Head of caudate nucleus (tissue), 42 donors: ENCODE measurements at places on chromosomes 7 and 10.

DNA sequence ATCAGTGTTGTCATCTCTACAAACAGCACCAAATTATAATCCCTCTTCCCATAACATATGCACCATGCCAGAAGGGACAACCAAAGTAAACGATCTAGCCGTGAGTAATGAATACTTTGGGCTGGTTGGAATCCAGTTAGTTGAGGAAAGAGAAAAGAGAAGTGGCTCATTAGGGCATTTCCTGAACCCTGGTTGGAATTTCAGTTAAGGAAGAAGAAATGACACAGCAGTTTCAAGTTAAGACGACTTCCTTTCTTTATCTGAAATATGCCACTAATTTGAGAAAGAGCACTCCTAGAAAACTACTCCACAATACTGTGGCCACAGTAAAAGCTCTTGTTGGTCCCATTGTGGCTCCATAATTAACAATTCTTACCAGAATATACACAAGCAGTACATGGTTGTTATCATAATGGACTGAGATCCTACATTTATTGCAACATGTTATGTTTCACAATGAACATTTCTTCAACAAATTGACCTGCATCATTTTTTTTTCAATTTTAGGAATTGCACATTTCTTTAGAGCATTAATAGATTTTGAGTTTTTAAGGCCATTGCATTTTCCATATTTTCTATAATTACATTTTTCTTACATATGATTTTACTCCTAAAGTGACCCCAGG is at the start of gene TFEC:
TSS of gene TFEC (minus strand) at position 113 of the 626 bp plus-strand sequence. CDS start 46,322 bp downstream, outside the sequence.
- DNase-seq: no peak

GRCh38 chr10:131177431-131178327 is 133.8 kb downstream of the TCERG1L start:
- peak; percentile 2 for DNase-seq

- no peak for DNase-seq
These were observed 26.0 kb upstream of the PFKFB3 start for GRCh38 chr10:6176691-6177231.

GRCh38 chr7:98329100-98329790 is 47.8 kb downstream of the BRI3 start:
- no peak for DNase-seq

GRCh38 chr7:155907450-155908200 is 95.4 kb upstream of the SHH start:
- DNase-seq: no peak

GRCh38 chr10:24307696-24308485 is 99.0 kb downstream of the KIAA1217 start:
- no peak for DNase-seq

GRCh38 chr10:71218046-71218650 is 5.8 kb downstream of the UNC5B start:
- no peak for DNase-seq

DNA sequence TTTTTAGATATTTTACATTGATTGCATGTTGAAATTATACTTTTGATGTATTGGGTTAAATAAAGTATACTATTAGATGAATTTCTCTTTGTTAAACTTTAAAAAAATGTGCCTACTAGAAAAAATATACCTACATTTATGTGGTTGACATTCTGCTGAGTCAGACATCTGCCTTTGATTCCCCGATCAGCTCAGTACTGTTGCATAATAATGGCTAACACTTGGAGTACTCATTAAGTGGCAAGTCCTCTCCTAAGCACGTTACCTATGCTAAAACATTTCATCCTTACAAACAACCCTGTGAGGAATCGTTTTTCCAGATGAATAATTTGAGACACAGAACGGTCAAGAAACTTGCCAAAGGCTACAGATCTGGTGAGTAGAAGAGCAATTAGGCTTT is 14.0 kb upstream of the SEM1 start:
- no peak for DNase-seq

GRCh38 chr7:79615466-79615865 is 162.0 kb upstream of the MAGI2 start:
- DNase-seq: no peak

DNA sequence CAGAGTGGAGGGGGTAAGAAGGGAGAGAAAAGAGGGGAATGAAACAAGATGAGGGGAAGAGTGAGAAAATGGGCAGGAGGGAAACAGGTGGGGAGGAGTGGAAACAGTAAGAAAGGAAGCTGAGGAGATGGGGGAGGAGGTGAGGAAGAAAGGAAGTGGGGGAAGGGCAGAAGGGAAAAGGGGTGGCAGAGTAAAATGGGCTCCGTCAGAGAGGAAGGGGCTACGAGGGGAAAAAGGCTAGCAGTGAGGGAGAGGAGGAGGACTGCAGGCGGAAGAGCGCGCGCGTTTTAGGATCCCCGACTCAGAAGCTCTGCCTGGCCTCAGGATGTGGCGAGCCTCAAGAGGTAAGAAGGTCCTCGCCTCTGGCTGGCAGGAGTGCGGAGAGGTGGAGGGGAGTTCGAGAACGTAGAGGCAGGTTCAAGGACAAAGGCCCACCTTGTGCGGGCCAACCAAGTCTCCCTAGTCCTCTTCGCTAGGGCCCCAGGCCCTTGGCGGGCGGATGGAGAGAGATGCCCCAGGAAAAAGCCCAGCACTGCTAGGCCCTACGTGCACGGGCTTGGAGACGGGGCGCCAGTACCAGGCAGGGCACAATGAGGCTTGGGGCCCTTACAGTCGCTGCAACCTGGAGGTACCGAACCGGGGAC is 5.8 kb upstream of the NKX2-3 start:
- no peak for DNase-seq

- DNase-seq: no peak
These were observed 86.9 kb downstream of the VTI1A start for GRCh38 chr10:112533916-112534315.

- peak; percentile 62 for DNase-seq
These were observed 162.2 kb downstream of the SH3PXD2A start for GRCh38 chr10:103692952-103693811.

- no peak for DNase-seq
These were observed 80.9 kb downstream of the HIP1 start for GRCh38 chr7:75657866-75658265.

DNA sequence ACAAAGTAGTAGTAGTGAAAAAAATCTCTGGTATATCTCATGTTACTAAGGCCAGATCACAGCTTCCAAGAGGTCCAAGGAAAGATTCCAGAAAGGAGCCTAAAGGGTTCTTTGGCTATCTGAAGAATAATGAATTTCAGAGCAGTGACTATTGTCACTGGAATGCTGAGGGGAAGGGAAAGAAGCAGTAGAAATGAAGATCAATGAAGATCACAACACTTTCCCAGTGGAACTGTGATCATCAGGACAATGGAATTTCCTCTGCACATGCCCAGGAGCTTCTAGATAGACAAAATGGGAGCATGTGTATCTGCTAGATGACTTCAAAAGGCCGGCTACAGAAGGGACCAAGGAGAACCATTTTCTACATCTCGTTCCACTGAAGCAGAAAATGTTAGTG is 219.5 kb upstream of the PHYHIPL start:
- DNase-seq: no peak

DNA sequence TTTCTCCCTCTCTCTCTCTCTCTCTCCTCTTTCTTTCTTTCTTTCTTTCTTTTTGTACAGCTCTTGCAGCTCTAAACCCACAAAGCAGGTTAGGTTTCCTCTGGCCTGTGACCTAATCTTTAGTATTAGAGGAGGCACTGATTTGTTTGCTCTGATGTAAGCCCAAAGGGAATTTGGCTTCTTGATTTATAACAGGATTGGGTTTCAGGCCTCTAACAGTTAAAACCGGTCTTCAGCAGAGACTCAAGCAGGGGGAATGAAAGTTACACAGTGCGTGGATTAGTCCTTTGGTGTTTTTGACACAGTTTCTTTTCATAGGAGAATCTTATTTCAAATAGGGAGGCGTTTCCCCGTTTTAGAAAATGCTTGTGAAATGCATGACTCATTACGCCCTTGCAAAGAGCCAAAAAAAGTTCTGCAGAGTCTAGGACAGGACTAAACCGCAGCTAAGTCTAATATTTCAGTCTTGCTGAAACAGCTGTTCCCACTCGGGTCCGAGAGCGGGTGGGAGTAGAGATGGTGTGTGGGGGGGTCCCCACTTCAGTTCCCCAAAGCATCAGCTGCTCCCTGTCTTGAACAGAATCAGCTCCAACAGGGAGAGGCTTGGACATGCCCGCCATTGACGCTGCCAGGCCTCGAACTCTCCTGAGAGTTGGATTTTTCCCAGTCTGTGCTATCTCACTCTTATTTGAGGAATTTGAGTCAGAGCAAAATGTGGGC is 296.5 kb upstream of the PITRM1 start:
- DNase-seq: peak; percentile 51

GRCh38 chr10:89649051-89649450 is 4.0 kb upstream of the PANK1 start:
- no peak for DNase-seq

DNA sequence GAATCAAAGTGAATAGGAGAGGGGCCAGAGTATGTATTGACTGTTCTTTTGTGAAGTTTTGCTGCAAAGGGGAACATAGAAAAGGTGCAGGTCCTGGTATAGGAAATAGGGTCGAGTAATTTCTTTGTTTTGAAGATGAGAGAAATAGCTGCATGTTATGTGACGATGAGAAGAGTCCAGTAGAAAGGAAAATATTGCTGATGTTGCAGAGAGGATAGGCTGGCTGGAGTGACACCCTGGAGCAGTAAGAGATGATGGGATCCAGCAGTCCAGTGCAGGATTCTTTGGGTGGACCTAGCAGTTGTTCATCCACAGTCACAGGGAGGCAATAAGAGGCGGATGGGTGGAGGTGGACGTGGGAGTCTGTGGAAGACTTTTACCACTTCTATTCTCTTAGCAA is 2.1 kb upstream of the BMS1 start:
- no peak for DNase-seq

DNA sequence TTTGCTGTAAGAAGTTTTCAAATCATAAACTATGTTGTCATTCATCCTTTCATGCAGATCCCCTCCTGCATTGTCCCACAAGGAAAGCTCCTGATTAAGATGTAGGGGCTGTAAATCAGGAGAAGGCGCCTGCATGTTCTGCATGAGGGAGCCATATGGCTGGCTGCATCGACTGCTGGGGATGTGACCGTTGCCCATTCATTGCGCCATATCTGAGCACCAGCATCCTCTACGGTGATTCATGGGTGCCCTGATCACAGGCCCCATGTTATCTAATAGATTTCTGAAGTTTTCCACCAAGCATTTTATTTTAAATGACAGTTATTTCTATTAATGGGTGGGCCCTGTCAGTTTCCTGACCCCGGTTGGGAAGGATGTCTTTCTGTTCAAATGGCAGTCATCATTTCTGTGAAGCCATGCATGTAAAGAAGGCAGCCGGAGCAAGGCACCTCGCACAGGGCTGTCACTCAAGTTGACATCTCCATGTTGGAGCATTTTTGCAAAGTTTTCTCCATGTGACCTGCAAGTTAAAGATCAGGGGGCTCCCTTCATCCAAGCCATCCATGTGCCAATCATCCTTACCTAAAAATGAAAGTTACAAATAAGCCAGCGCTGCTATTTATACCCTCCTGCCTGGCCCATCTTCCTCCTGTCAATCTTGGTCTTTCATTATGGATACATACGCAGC is 128.8 kb downstream of the TEX36 start:
- DNase-seq: no peak

DNA sequence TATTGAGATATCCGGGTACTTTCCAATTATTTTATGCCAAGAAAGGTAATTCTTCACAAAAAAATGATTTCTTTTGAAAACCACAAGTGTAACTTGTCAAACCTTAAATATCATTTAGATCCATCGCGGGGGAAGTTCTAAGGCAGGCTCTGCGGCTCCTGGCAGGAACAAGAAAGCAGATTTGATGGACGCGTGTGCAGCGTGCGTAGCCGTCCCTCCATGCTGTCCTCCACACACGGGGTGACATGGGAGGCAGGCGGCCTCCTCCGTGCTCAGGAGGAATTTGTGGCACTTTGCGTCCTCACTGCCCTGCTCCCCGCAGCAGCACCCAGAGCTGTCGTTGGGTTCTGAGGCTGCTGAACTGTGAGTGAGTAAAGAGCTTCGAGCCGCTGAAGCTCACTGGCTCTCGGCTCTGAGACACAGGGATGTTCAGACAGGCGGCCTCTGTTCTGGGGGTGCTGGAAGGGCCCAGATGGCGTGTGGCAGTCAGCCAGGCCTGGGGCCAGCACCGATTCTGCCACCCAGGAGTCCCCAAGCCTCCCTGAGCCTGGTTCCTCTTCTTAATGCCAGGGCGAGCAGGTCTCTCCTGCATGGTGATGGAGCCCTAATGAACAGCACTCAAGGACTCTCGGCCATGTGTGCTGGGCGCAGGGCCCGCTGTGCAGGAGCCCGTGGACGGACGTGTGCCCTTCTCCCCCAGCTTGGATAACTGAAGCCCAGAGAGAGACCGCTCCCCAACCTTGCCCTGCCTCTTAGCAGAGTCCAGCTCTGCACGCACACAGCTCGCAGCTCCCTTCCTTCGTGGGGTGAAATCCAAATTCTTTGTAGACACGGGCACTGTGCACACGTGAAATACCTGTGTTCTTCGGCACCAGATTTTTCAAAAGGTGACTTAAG is 185.4 kb upstream of the SHH start:
- no peak for DNase-seq

- no peak for DNase-seq
These were observed 25.4 kb downstream of the TLL2 start for GRCh38 chr10:96488161-96488935.

DNA sequence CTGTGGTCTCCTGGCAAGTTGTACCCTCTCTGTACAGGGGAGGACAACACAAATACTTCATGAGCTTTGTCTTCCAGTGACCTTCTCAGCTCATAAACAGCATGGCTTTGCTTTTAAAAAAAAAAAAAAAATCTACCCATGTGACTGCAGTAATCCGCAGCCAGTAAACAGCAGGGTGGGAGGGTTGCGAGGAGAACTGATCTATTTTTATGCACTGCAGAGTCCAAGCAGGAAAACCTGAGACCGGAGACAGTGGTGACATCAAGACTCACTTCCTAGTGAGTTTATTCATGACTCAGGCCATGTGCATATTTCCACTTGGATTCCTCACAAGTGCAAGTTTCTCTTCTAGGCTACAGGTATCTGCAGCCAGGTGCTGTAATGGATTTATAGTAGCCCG is 127.9 kb downstream of the NRF1 start:
- DNase-seq: no peak

DNA sequence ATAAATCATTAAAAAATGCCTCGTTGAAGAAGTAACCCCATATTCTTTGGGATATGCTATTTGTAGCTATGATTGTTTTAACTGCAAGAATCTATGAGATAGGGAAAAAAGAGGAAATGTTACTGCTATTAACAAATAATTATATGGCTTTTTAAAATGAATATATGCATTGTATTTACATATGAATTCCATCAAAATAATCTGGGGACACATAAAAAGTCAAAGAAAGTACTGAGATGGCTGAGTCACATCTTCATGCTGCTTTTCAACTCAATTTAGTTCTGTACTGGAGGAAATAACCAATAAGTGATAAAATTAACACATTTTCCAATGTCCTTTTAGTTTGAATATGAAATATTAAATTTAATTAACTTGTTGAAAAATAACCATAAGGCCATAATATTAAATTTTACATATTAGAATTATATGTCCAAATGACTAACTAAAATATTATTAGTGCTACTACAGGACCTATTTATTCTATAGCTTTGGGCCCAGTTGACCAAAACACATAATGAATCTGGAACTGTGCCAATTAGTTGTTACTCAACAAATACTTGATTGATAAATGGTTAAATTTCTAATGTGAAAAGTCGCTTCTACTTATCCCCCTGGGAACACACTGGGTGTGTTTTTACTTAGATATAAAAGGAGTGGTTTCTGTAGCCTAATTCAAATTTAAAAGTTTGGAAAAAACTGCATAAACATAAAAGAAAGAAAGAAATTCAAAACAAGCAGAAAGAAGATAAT is 214.6 kb upstream of the PFKP start:
- no peak for DNase-seq
